DMS 273 treated with DMSO at 0.1 percent for 48 hours (cell line): ENCODE measurements at places on chromosomes 1 and 21.
A peak's percentile ranks its signal among the peaks of the same experiment; 100 is the strongest.

DNA sequence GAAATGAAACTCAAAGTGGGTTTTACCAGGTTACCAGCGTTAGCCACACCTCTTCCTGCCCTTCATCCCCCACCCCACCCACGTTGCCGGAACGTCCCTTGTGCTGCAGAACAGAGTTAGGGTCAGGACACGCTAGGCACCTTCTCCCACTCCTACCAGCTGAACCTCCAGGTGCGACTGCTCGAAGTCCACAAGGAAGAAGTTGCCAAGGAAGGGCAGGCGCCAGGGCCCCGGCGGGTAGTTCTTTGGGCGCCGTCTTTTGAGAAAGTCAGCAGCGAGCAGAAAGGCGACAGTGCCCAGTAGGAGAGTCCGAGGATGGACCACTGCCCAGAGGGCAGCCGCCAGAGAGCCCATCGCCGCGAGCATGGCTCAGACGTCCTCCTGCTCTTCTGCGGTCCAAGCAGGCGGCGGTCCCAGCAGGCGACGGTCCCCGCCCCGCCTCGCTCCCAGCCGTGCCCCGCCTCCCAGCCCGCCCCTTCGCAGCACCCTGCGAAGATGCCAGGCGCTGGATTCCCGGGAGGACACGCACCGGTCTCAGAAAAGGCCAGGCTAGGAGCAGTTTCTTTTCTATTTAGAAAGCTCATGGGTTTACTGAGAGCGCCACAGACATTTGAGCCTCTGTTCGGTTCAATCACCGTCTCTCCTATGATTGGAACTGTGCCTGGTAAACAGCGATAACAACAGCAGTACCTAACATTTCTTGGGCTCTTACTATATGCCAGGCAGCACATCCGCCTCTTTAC, at the start of gene CYP2J2:
Gene CYP2J2 (minus strand): TSS at position 393 of the 743 bp plus-strand sequence. CDS start 27 bp downstream, at position 366.
- DNase-seq: peak; percentile 26

DNA sequence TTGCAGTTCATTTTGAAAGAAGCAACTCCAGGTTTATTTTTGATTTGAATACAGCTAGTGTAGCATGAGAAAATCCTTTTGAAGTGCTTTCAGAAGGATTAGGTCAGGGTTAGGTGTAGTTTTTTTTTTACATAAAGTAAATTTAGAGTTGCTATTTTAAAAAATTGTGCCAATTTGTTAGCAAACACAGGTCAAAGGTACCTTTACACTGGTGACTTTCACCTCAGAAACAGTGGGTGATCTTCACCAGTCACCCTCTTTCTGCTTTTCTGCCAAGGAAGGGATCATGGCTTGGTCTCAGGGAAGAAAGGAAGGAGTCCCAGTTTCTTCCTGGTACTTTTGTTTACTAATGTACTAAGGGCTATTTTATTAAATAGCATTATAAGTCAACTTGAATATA, 111.5 kb downstream of the SDCCAG8 start:
- DNase-seq: no peak

- DNase-seq: no peak
Observed at GRCh38 chr1:150549496-150550221, 451 bp downstream of the ADAMTSL4 start.

- no peak for DNase-seq
Observed at GRCh38 chr1:116564426-116564825, 6.4 kb downstream of the CD58 start.

GRCh38 chr1:179327679-179328078, 34.1 kb downstream of the SOAT1 start:
- no peak for DNase-seq

- DNase-seq: no peak
Observed at GRCh38 chr21:38733972-38734546, 71.7 kb upstream of the ETS2 start.

DNA sequence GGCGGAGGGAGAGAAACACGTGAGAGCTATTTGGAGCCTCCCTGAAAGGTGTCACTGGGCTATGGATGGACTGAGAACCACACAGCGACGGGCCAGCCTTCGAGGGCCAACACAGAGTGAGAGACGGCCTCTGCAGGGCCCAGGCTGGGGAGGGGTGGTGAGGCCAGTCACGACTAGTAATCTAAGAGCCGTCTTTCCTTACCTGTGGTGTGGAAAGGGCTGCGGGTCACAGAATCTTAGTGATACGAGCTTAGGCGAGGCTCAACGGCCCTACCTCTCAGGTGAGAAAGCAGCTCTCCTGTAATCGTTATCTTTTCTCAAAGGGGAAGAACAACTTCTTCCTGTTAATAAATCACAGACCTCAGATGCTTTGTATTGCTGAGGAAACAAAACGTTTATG, 33.4 kb upstream of the COX20 start:
- no peak for DNase-seq

- DNase-seq: no peak
Observed at GRCh38 chr21:45931397-45931969, 50.1 kb upstream of the COL6A1 start.

GRCh38 chr1:96872757-96873156, 151.2 kb downstream of the PTBP2 start:
- no peak for DNase-seq
